SJSA1 (cell line): ENCODE measurements at places on chromosomes 7 and 10.
A peak's percentile ranks its signal among the peaks of the same experiment; 100 is the strongest.

- DNase-seq, result peak; percentile 72
These were observed 4.4 kb upstream of the CCL26 start for GRCh38 chr7:75776295-75776971.

- no peak for DNase-seq
These were observed 4.0 kb downstream of the SCD start for GRCh38 chr10:100350914-100351485.

DNA sequence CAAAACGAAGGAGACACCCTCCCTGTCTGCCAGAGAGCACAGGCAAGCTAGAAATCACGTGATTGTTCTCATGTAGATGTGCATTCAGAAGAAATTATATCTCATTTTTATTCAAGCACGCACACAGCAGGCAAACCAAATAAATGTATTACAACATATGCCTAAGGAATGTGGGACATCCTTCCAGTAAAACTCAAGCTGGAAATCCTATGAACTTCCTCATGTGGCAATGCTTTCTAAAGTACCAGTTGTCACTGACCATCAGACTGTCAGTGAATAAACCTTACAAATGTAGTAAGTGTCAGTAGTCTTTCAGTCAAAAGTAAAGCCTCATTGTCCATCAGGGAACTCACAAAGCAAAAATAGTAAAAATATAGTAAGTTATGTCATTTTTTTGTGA, 350.1 kb upstream of the POM121L12 start:
- no peak for DNase-seq

DNA sequence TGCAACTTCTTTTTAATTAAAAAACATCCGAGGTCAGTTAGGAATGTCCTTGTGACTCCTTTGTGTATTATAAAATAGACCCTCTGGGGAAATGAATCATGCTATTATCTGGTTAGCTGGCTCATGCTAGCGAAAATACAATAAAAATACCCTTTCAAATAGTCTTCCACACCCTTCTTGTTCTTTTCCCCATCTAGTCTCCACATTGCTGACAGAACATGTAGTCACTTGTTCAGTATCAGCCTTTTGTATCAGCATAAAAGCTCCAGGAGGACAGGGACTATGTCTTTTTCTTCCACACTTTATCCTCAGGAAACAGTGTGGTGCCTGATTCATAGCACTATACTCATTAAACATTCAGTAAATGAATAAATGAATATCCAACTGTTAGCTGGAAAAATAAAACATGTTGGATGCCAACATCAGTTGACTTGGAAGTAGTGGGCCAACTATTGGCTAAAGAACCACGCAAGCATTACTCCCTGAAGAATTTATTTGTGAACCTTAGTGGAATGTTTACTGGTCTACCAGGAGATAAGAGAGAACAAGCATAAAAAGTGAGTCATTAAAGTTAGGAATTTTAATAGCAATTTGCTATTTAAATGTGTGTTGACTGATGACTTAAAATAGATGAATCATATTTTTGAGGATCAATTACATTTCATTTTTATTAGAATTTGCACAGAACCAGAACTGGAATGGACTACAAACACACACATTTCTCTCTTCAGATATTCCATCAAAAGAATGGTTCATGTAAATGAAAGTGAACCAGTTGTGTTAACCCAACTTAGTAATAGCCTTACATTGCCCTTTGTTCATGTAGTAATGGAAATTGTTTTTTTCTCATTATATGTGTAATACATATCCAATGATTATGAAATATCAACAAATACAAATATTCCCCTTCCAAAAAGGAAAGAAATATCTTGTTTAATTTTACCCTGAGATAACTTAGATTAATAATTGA, 129.6 kb downstream of the DKK1 start:
- DNase-seq, result no peak

DNA sequence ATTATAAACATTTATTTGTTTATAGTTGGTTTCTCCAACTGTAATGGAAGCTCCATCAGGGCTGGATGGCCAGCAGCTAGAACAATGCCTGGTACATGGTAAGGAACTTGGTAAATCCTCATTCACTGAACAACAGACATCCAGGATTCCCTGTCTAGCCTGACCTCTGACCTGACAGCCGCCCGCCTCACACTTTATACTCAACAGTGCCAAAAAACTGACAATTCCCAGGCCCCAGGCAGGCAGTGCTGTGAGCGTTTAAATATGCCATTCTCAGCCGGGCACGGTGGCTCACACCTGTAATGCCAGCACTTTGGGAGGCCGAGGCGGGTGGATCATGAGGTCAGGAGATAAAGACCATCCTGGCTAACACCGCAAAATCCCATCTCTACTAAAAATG, 55.9 kb downstream of the RSU1 start:
- DNase-seq, result no peak

- no peak for DNase-seq
These were observed 597.5 kb upstream of the PCDH15 start for GRCh38 chr10:55398497-55398882.

- no peak for DNase-seq
These were observed 499.2 kb downstream of the GFRA1 start for GRCh38 chr10:115773832-115774231.

DNA sequence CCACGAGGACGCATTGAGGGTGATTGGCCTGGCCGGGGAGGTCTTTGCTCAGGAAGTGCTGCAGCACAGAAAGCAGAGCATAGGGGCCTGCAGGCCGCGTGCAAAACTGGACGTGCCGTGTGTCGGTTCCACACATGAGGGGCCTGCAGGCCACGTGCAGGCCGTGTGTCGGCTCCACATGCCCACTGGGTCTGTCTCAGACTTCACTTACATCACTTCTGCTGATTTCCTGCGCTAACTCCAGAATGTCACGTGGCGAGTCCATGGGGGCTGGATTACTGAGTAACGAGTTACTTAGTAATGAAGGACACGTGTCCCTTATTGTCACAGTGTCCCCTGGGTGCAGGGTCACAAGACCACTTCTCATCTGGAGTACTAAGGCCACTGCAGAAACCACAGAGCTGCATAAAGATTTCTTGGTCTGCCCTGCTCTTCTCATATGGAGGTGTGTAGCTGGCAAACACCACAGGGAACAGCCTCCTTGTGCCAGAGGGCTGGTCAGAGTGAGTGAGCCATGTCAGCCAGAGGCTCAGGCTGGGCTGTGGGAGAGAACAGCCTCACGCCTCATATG, 60.8 kb downstream of the GDI2 start:
- no peak for DNase-seq

DNA sequence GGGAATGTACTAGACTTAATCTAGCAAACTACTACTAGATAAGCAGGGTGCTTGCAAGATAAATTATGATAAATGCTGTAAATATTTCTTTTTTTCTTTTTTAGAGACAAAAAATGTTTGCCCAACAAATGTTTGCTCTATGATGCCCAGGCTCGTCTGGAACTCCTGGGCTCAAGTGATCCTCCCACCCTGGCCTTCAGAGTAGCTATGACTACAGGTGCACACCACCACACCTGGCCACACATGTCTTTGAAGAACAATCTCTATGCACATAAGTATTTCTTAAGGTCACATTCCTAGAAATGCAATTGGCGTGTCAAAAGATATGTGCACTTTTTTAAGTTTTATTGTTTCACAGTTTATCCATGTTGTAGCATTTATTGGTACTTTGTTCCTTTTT, 179.6 kb upstream of the FRMD4A start:
- DNase-seq, result no peak

DNA sequence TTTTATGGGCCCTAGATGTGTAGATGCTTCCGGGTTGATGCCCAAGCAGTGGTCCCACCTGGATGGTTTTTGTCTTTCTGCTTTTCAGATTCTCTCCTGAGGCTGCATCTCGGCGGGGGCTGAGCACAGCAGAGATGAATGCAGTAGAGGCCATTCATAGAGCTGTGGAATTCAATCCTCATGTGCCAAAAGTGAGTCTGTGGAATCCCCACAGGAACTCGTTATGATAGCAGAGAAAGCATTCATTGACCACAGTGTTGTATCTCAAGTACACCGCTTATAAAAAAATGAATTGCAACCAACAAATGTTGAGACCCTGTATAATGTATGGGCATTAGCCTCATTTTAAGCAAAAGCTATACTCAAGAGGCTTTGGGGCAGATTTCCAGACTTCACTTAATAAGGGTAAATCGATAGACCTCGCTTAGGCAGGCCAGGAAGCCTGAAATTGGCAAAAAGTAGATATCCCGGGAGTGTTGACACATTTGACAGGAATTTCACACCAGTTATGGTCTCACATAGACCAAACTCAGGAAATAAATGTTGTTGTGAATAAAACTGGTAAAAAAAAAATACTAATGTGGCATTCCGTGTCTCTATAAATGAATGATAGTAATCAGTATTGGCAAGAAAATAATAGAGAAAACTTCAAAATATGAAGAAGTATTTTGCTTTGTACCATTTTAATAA, 132.0 kb downstream of the WNT2 start:
- DNase-seq, result no peak

GRCh38 chr10:73485320-73485719, 10.5 kb downstream of the PPP3CB start:
- DNase-seq, result no peak

DNA sequence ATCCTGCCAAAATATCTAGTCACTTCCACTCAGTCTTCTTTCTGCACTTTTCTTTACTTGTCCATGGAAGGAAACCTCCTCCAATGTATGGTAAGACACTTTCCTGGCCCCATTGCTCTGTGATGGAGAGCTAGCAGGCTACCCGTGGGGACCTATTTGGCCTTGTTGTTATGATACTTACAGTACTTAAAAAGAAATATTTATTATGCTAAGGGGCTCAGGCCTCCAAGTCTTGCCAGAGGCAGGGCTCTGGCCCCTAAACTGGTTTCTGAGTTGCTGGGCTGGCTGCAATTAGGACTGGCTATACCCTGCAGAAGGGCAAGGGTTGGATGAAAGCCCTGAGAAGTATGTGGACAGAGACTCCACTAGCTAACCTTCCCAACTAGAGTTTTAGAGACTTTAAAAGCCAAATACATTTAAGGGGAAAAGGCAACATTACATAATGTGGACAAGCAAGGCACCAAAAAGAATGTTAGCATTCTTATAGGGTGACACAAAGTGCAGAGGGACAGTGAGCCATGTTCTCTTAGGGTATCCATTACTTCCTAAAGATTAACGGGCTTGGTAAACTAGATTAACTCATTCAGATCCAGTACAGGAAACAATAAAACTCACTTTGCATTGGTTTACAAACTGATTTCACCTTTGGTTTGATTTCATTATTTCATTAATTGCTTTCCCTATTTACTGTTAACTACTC, 84.9 kb upstream of the INHBA start:
- no peak for DNase-seq

- no peak for DNase-seq
These were observed 7.8 kb downstream of the CD36 start for GRCh38 chr7:80646083-80646865.

- DNase-seq, result no peak
These were observed 50.8 kb downstream of the ESYT2 start for GRCh38 chr7:158778471-158778870.

GRCh38 chr7:114432703-114433102, 18.1 kb downstream of the FOXP2 start:
- DNase-seq, result no peak

- no peak for DNase-seq
These were observed 31.9 kb downstream of the NAPEPLD start for GRCh38 chr7:103116991-103117390.

GRCh38 chr10:116186273-116186672, 86.7 kb downstream of the GFRA1 start:
- no peak for DNase-seq

DNA sequence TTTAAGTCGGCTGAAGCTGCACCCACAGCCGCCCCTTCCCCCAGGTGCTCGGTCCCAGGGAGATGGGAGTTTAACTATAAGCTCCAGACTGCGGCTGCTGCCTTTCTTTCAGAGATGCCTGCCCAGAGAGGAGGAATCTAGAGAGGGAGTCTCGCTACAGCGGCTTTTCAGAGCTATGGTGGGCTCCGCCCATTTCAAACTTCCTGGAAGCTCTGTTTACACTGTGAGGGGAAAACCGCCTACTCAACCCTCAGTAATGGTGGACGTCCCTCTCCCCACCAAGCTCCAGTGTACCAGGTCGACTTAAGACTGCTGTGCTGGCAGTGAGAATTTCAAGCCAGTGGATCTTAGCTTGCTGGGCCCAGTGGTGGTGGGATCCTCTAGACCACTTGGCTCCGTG, 135.4 kb downstream of the CXCL12 start:
- DNase-seq, result no peak

- DNase-seq, result no peak
These were observed 16.8 kb upstream of the CRTAC1 start for GRCh38 chr10:98047009-98047741.

DNA sequence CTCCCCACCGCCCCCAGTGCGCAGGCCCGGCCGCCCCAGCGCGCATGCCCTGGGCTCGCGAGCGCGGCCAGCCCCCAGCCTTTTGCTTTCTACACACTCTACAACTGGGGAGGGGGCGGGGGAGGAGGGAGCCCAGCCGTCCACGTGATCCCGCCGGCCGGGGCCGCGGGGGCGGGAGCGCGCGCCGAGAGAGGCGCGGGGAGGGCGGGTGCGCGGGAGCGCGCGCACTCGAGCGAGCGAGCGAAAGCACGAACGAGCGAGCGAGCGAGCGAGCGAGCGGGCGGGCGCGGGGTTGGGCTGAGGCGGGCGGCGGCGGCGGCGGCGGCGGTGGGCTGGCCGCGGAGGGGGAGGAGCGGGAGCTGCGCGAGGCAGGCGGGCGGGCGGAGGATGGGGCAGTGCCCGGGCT, at the start of gene AUTS2:
Gene AUTS2 (plus strand): TSS at position 395 of the 406 bp plus-strand sequence. CDS start 1,179 bp downstream, outside the sequence.
- no peak for DNase-seq

- DNase-seq, result no peak
These were observed 26.7 kb downstream of the XRCC2 start for GRCh38 chr7:152649220-152649619.

GRCh38 chr7:112192236-112193154, 13.7 kb downstream of the DOCK4 start:
- DNase-seq, result peak; percentile 5

DNA sequence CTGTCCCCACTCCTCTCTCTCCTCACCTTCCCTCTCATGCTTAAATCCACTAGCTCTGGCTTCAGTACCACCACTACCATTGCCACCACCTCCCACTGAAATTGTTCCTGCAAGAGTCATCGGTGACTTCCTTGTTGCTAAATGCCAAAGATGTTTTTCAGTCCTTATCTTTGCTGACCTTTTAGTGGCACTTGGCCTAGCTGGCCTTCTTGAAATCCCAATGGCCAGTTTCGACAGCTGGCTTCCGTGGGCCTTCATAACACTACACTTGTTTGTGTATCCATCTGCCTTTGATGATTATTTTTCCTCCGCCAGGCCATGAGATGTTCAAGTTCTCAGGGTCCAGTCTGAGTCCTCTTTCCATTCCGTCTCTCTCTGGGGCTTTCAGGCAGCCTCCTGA, 118.2 kb upstream of the NANOS1 start:
- DNase-seq, result no peak

DNA sequence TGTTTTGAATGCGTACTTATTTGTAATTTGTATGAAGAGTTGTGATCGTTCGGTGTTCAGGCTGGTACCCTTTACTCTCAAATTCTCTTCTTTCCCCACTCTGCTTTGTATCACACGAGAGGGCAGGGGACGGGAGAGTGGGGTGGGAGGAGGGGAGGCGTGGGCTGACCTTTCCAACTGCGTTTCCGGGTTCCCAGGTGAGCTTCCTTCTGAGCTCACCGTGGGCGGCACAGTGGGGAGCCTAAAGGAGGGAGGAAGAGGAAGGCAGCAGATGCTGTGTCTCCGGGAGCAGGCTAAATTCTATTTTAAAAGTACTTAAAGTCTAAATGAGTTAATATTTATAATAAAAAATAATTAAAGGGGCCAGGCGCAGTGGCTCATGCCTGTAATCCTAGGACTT, 7.4 kb upstream of the XRCC2 start:
- DNase-seq, result no peak

GRCh38 chr10:44829426-44829825, 81.7 kb upstream of the TMEM72 start:
- DNase-seq, result no peak
